ENCODE measurements at places on chromosomes 16 and 17.

- DNase-seq, result peak; percentile 50
Observed at GRCh38 chr16:11980136-11980844, 3.8 kb downstream of the SNX29 start.

- DNase-seq, result no peak
Observed at GRCh38 chr17:38404174-38404943, 23.9 kb upstream of the ARHGAP23 start.

- no peak for DNase-seq
Observed at GRCh38 chr16:8886593-8887430, 4.7 kb downstream of the LITAFD start.

GRCh38 chr17:16987830-16988601, 16.1 kb upstream of the TNFRSF13B start:
- peak; percentile 88 for DNase-seq

GRCh38 chr16:66265556-66266141, 100.8 kb upstream of the CDH5 start:
- DNase-seq, result no peak

Data from GM13977 (cell line).